ENCODE measurements at places on chromosomes 6 and 20. TPM values are rescaled to one million over a fixed set of nuclear protein-coding genes. Genes with fewer than 3 reads are reported as not detected.

DNA sequence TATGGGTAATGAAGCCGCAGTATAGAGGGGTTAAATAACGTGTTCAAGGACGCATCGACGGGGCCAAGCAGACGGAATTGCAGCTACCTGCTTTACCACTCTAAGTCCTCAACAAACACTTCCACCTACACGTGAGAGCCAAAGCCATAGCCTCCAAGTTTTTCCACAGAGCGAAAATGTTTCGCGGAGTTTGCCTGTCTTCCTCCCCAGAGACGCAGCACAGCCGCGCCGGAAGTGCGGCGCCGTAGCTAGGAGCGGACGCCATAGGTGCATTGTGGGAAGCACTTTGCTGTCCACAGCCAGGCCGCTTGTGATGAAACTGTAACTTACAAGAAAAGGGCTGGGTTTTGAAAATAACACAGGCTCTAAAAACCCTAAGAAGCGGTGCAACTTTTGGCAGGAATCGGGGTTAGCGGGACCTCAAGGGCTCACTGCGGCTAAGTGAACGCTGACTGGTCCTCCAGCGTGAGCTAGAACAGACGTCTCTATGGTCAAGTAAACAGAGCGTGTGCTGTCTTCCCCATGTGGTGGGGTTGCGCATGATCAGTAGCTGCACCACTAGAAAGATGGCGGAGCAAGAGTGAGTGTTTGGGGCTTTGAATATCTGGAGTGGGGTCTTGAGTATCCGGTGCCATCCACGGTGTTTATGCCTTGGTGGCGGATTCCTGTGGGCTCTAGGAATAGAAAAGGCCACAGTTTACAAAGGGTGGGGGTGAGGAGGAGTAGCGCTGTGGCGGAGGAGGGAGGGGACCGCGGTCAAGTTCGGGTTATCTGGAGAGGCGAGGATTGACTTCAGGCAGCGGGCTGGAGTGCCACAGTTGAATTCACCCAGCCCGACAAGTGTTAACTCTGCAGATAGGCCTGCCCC is at the start of gene RPL7L1:
TSS of gene RPL7L1 (plus strand) at position 245 of the 868 bp plus-strand sequence. CDS start at position 540, 295 bp downstream.
- DNase-seq, result peak; percentile 92

DNA sequence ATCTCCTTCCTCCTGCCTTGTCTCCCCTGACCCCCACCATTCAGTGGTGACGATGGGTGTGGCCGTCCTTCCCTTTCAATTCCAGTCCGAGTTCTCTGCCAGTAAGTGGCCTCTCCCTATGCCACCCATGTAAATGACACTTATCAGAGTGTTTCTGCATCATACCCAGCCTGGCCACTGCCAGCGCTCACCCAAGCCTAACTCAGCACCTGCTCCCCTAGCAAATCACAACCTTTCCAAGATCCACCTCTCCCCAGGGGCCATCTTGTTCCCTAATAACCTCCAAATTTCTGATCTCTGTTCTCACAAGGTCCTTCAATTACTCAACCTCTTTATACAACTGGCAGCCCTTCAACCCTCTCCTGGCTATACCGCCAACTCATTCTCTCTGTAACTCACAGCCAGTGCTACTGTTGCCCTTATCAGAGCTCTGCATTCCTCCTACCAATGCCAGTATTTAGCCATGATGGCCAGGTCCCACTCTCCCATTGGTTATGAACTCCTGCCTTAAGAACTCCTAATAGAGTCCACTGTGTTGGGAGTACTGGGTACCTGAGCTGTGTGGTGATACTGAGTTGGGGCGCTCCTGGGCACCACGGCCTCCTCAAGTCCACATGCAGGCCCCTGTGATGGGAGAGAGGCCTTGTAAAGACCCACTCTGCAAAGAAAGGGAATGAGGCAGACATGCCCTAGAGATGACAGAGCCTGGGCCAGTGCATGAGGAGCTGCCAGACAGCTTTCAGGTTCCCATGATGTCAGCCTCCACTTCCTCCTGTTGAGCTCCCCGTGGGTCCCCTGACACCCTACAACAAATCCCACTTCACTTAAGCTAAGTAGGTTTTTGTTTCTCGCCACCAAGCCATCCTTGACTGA is 187.4 kb upstream of the RREB1 start:
- DNase-seq, result no peak

- no peak for DNase-seq
Observed at GRCh38 chr20:24530131-24530680, 60.8 kb downstream of the SYNDIG1 start.

DNA sequence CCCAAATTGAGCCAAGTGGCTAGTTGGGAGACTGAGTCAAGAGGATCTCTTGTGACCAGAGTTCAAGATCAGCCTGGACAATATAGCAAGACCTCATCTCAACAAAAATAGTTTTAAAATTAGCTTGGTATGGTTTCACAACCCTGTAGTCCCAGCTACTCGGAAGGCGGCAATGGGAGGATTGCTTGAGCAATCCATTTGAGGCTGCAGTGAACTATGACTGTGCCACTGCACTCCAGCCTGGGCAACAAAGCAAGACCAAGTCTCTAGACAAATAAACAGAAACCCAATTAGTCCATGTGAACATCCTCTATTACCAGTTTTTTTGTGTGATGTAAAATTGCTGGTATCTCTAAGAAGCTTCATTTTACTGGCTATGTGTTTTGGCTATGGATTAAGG is 106.2 kb downstream of the TULP4 start:
- no peak for DNase-seq

DNA sequence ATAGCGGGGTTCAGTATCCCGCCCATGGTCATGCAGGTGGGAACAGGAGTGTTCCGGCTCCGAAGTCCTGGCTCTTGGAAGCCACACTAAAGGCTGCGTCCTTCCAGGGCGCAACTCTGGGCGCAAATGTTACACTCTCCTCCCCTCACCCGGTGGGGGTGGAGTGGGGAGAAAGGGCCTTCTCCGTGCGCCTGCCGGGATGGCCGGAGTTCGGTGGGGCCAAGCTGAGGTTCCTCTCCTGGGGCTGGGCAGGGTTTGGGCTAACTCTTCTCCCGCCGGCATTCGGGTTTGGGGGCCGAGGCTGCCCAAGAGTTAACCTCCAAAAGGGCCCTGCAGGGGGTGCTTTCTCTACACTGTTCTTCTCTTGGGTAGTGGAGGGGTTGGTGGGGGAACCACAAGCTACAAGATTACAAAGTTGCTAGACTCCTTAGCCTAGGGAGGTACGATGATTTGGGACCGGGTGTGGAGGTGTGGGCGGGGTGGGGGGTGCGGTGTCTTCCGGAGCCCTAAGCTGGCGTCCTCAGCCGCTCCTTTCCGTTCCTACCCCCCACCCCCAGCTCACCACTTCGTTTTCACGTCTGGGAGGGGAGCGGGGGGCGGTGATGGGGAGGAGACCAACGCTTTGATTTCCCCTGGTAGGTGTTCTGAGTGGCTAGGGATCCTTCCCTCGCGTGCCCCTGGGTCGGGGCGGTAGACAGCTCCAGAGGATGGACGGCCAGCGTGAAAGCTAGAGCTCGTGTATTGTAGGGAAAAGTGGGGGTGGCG is 12.3 kb downstream of the NRN1 start:
- no peak for DNase-seq

GRCh38 chr6:70059039-70059719 is 192.8 kb downstream of the COL19A1 start:
- no peak for DNase-seq

- DNase-seq, result no peak
Observed at GRCh38 chr6:20509212-20509611, 25.0 kb upstream of the CDKAL1 start.

DNA sequence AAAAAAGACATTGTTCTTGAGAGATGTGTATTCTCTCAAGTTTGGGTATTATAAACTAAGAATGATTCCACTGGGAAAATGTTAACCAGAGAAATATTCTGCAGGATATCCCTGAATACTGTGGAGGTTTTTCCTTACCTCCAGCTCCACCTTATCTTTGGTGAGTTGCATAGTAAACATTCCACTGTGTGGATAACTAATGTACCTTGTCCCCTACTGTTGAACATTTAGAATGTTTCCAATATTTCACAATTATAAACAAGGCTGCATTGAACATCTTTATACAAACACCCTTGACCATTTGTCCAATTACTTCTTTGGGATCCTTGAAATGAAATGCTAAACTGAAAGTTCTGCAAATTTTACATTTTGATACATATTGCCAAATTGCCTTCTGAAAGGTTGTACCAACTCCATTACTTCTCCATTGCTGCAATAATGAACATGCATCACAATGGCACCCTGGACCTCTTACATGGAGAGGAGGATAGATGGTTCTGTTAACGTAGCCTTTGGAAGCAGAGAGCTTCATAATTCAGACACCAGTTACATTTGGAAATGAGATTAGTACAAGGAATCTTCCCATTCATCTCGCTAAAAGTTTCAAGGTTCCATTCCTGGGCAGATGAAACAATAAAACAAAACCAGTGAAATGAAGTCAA is 35.0 kb upstream of the STK35 start:
- no peak for DNase-seq

GRCh38 chr6:49384904-49385303 is 78.1 kb downstream of the MMUT start:
- no peak for DNase-seq

The CLPSL1 gene
- not detected for total RNA-seq

The DEFB124 gene
- not detected for total RNA-seq

The C4B gene
- total RNA-seq, result 5.1 TPM
